ENCODE measurements at places on chromosomes 3 and 15.

DNA sequence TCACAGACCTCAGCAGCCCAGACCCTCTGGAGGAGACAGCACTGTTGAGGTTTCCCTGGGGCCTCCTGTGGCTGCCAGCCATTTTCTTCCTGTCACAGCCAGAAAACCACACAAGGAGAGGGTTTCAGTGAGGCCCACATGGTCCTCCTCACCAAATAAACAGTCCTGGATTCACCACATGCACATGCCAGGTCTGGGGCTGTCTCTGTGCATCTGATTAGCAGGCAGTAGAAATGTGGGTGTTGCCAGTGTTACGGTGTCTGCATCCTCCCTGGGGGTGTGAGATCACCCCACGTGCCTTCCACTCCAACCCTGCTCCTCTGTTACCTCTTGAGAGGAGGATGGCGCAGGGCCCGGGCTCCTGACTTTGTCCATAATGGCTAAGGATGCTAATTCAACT lies 140.4 kb downstream of the CHDH start:
- no peaks in the 10 kb centered on the region for H3K36me3 ChIP-seq
- H3K4me3 ChIP-seq = no peak overlapping the region
- DNase-seq = no peak
- H3K27ac ChIP-seq = no peak overlapping the region
- H3K27me3 ChIP-seq = peaks cover 20% of the 10 kb centered on the region

GRCh38 chr3:173066044-173067004 lies 74.7 kb downstream of the SPATA16 start:
- H3K4me1 ChIP-seq = no peaks in the 10 kb centered on the region
- no peaks in the 10 kb centered on the region for H3K36me3 ChIP-seq
- no peak overlapping the region for H3K27ac ChIP-seq
- no peak for DNase-seq
- H3K27me3 ChIP-seq = no peaks in the 10 kb centered on the region
- H3K4me3 ChIP-seq = no peak overlapping the region

- peaks cover 17% of the 10 kb centered on the region for H3K4me1 ChIP-seq
- peaks cover 26% of the 10 kb centered on the region for H3K36me3 ChIP-seq
- H3K4me3 ChIP-seq = no peak overlapping the region
- peak; percentile 80 for DNase-seq
These were observed 27.3 kb upstream of the BCL2L10 start for GRCh38 chr15:52139599-52140462.

- no peak for DNase-seq
- no peak overlapping the region for H3K27ac ChIP-seq
- H3K27me3 ChIP-seq = no peaks in the 10 kb centered on the region
- no peak overlapping the region for H3K4me3 ChIP-seq
These were observed 367.7 kb downstream of the MAGI1 start for GRCh38 chr3:65671004-65671403.

DNA sequence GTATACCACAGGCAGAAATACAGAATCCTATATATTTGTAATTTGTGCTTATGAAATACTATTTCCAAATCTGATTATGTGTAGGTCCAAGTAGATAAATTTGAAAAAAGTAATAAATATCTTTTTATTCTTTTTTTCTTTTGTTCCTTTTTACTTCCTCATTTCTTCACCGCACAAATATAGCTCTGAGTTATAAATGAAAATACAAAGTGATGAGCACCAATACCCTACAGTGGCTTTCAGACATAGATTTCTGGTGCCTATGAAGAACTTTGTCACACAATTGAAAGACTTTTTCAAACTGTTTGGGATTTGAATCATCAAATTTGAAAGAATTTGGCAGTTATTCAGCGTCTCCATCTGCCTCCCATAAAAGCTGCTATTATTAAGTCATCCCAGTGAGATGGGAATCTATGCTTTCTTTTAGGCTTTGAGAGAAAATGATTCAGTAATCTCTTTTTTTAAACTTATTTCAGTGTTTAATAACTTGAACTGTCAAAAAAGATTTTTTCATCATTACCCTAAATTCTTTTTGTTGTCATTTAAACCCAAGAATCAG lies 363.6 kb upstream of the GOLIM4 start:
- no peaks in the 10 kb centered on the region for H3K27me3 ChIP-seq
- DNase-seq = no peak
- H3K4me1 ChIP-seq = no peaks in the 10 kb centered on the region
- H3K4me3 ChIP-seq = no peak overlapping the region
- no peak overlapping the region for H3K27ac ChIP-seq

GRCh38 chr15:51131596-51132290 lies 37.0 kb upstream of the TNFAIP8L3 start:
- no peaks in the 10 kb centered on the region for H3K36me3 ChIP-seq
- DNase-seq = no peak
- H3K4me3 ChIP-seq = no peak overlapping the region
- peaks cover 2% of the 10 kb centered on the region for H3K4me1 ChIP-seq

- no peak overlapping the region for H3K4me3 ChIP-seq
- no peak for DNase-seq
- no peaks in the 10 kb centered on the region for H3K27me3 ChIP-seq
- H3K27ac ChIP-seq = no peak overlapping the region
These were observed 65.6 kb downstream of the GLCE start for GRCh38 chr15:69226023-69226355.

DNA sequence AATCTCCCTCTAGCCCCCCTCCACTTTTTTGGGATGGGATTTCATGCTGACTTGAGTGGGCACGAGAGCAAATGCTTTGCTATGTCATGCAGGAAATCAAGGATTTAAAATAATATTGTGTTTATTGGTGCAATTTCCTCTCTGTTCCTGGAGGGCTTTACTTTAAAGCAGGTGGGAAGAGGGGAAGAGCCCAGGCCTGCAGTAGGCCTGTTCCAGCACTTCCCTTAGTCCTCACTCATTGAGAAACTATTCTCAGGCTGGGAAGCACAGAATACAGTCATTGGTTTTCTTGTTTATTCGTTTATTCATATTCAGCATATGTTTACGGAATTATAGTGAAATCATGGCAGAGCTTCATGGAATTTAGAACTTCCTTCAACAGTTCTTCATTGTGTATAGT lies 41.7 kb upstream of the SPSB4 start:
- no peaks in the 10 kb centered on the region for H3K4me1 ChIP-seq
- no peak overlapping the region for H3K27ac ChIP-seq
- H3K27me3 ChIP-seq = peaks cover 26% of the 10 kb centered on the region
- H3K4me3 ChIP-seq = no peak overlapping the region

DNA sequence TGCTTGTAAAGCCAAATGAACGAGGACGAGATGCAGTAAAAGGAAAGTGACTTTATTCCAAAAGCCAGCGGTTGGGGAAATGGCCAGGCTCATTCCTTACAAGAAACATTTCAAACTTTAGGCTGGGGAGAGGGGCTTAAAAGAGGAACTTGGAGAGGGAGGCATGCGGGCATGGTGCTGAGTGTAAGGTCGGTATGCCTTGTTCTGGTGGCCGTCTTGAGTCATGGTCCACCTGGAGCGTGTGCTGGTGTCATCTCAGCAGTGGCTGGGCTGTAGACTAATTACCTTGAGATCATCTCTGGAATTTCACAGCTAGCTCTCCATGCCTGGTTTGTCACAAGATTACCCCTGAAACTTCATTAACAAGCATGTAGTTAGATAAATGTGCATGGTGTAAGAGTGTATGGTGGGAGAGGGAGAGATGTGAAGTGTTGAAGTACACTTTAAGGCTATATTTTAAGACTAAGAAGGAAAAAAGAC lies 156.4 kb upstream of the PFN2 start:
- no peaks in the 10 kb centered on the region for H3K4me1 ChIP-seq
- H3K4me3 ChIP-seq = no peak overlapping the region
- H3K27me3 ChIP-seq = peaks cover 16% of the 10 kb centered on the region
- H3K27ac ChIP-seq = no peak overlapping the region
- no peak for DNase-seq
- no peaks in the 10 kb centered on the region for H3K36me3 ChIP-seq

DNA sequence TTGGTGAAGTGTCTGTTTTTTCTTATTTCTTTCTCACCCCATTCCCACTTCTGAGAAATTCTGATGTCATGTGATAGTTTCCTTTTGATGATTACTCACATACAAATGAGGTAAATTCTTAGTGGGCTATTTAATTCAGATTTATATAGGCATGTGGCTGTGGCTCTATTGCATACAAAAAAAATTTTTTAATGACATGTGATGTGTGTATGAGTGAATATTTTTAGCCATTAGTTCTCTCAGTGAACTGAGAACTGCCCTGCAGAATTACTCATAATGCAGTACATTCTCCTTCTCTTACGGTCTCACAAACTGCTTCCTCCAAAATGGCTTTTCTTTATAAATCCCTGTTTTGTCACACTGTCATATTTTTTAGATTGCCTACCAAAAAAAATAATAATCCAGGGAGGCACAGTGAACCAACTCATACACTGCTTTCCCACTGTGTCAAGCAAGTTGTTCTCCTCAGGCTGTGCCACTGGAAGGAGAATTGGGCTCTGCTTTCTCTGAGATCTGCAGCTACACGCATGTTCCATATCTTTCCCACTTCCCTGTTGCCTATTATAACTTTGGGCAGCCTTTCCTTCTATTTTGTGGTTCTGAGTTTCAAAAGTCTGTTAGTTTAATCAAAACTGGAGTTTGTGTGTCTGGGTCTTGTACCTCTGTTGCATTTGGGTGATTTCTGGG lies 415.7 kb upstream of the THBS1 start:
- DNase-seq = no peak
- H3K4me3 ChIP-seq = no peak overlapping the region
- H3K36me3 ChIP-seq = no peaks in the 10 kb centered on the region
- H3K4me1 ChIP-seq = no peaks in the 10 kb centered on the region
- H3K27me3 ChIP-seq = no peaks in the 10 kb centered on the region

- H3K36me3 ChIP-seq = no peaks in the 10 kb centered on the region
- no peak overlapping the region for H3K4me3 ChIP-seq
- H3K4me1 ChIP-seq = peaks cover 11% of the 10 kb centered on the region
- peaks cover 43% of the 10 kb centered on the region for H3K27me3 ChIP-seq
- H3K27ac ChIP-seq = no peak overlapping the region
These were observed 4.4 kb downstream of the ALPK3 start for GRCh38 chr15:84821501-84822021.

GRCh38 chr3:27392950-27393679 lies 23.9 kb upstream of the NEK10 start:
- H3K27me3 ChIP-seq = no peaks in the 10 kb centered on the region
- H3K4me3 ChIP-seq = no peak overlapping the region
- no peak overlapping the region for H3K27ac ChIP-seq
- no peak for DNase-seq

GRCh38 chr3:159819676-159820075 lies 169.0 kb upstream of the IL12A start:
- no peak overlapping the region for H3K4me3 ChIP-seq
- H3K27me3 ChIP-seq = peaks cover 10% of the 10 kb centered on the region
- H3K36me3 ChIP-seq = no peaks in the 10 kb centered on the region
- no peak for DNase-seq
- H3K4me1 ChIP-seq = no peaks in the 10 kb centered on the region

DNA sequence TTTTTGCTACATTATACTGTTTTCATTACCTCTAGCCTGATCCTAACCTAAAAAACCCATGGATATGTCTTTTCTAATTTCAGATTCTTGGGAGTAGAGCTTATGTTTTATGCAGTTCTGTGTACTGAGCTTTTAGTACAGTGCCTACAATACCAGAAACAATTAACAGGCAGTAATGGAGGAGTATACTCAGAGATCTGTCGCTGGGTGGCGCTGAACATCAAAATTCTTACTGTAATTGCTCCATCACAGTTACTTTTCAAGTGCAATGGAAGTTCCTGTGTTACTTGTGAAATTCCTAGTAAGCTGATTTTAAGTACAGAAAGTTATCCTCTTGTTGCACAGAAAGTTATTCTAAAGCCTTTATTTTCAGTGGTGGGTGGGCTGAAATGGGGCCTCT lies 66.9 kb downstream of the RNF13 start:
- peaks cover 9% of the 10 kb centered on the region for H3K36me3 ChIP-seq
- no peak overlapping the region for H3K27ac ChIP-seq
- peak; percentile 54 for DNase-seq
- H3K4me1 ChIP-seq = peaks cover 5% of the 10 kb centered on the region

GRCh38 chr3:172478116-172478515 lies 29.9 kb upstream of the GHSR start:
- H3K4me3 ChIP-seq = no peak overlapping the region
- H3K27ac ChIP-seq = no peak overlapping the region
- H3K27me3 ChIP-seq = peaks cover 16% of the 10 kb centered on the region
- no peak for DNase-seq
- no peaks in the 10 kb centered on the region for H3K36me3 ChIP-seq

- peaks cover 69% of the 10 kb centered on the region for H3K36me3 ChIP-seq
- DNase-seq = no peak
- peaks cover 28% of the 10 kb centered on the region for H3K4me1 ChIP-seq
- no peak overlapping the region for H3K27ac ChIP-seq
- no peak overlapping the region for H3K4me3 ChIP-seq
- no peaks in the 10 kb centered on the region for H3K27me3 ChIP-seq
These were observed 59.6 kb downstream of the CCDC66 start for GRCh38 chr3:56616478-56617006.

DNA sequence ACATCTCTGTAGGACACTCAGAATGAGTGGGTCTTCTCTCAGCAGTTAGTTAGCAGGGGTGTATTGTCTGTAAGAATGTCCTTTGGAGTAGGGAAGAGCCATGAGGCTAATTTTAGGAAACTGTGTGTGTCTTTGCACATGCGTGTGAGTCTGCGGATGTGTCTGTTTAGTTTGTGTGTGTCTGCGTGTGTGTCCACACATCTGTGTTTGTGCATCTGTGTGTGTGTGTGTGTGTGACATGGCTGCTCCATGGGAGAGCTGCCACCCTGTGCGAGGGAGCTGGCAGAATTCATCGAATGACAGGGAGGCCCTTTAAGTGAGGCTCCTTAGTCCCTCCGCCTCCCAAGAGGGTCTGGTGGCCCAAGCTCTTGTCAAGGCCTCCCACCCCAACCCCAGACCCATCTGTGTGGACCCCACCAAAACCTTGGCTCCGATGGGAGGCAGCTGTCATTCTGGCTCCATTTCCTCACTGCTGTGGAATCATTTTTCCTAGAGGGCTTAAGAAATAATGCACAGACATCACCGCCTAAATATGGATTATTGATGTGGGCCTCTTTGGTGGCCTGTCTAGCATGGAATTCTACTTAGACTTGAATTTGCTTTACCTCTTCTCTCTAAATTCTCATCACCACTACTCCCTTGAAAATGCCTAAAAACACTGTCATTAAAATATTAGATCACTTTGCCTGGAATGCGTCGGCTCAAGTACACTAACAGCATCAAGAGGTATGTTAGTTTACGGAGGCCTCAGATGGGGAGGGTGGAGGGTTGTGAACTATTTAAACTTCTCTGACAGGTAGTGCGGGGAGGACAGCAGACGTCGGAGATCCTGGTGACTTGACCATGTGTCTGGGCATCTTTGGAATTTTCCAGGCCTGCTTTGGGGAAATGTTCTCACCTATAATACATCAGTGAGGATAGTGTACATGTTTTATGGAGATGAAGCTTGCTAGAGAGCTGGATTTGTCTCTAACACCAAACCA lies 9.4 kb downstream of the ESYT3 start:
- H3K27ac ChIP-seq = no peak overlapping the region
- H3K4me3 ChIP-seq = no peak overlapping the region
- H3K27me3 ChIP-seq = peaks cover 27% of the 10 kb centered on the region
- H3K36me3 ChIP-seq = no peaks in the 10 kb centered on the region

Data from activated naive CD4-positive, alpha-beta T cell treated with anti-CD3 and anti-CD28 coated beads, Interleukin-2, amount 10 ng/mL, durations not matched to agents 7 days and 5 days (primary cell).